ENCODE measurements at places on chromosomes 3 and 15.

DNA sequence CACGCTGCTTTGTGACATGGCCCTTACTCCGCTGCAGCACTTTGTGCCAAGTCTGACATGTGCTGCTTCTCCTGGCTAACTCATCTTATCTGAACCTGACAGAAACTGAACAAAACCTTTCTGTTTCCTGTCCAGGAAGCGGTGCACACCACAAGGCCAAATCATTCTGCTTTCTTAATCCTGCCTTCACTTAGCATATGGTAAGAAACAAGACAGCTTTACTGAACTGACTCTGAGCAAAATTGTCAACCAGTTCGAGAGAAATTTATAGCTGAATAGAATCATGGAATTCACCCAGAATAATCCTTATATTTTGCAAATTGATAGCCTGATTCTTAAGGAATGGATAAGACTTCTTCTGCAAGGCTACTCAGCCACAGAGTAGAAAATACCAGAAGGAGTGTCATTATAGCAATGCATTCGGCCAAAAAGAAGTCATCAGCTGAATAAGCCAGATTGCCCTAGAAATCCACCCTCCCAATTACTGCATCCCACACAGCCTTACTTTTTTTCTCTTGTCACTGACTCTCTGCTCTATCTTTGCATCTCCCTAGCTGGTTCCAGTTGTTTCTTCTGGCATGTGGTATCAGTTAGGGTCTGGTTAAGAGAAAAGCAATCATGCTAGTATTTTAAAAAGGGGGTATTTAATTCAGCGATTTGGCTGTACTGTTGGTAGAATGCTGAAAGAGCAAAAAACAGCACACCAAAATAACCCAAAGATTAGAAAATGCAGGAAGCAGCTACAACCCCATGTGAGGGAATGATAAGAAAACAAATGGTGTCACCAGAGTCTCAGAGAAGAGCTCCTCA lies 41.6 kb upstream of the STRIT1 start:
- DNase-seq = peak; percentile 46

DNA sequence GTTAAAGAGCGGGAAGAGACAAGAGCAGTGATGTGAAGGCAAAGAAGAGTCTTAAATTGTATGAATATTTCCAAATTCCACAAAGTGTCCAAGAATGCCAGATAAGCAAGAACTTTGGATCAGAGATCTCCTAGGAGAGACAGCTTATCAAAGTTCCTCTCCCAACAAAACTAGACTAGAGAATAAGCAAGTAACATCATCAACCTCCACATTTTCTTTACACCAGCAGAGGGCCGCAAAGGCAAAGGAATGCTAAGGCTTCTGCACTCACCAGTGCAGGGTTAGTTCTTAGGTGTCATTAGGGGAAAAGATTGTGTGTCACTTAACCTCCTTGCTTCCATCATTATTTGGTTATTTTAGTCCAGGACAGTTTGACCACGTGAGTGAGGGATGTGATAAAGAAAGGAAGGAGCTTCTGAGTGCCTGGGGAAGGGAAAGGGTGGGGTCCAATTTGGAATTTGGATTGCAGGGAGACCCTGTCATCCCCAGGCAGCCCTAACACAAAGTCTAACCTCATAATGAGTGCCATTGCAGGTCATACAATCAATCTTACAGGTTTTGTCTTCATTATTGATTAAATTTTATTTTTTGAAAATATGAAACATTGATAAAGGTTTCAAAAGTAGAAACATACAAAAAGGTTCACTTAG lies 7.5 kb upstream of the CMTM6 start:
- peak; percentile 63 for DNase-seq

GRCh38 chr15:25674913-25675312 lies 188.2 kb downstream of the ATP10A start:
- no peak for DNase-seq

GRCh38 chr15:70053716-70054229 lies 43.9 kb downstream of the TLE3 start:
- DNase-seq = no peak

DNA sequence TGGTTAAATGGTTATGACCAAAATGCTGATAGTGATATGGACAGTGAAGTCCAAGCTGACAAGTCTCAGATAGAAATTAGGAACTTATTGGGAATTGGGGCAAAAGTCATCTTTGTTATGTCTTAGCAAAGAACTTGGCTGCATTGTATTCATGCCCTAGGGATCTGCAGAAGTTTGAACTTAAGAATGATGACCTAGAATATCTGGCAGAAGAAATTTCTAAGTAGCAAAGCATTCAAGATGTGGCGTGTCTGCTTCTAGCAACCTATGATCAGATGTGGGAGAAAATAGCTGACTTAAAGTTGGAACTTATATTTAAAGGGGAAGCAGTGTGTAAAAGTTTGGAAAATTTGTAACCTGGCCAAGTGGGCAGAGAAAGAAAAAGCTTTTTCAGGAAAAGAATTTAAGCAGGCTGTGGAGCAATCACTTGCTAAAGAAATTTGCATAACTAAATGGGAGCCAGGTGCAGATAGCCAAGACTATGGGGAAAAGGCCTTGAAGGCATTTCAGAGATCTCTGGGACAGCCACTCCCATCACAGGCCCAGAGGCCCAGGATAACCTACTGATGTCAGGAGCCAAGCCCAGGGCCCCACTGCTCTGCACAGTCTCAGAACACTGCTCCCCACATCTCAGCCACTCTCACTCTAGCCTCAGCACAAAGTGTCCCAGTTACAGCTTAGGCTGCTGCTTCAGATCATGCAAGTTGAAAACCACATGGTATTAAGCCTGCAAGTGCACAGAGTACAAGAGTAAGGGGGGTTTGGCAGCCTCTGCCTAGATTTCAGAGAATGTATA lies 147.8 kb upstream of the TGFBR2 start:
- no peak for DNase-seq

Measured in K562 (cell line).